H1 (cell line): ENCODE measurements at places on chromosomes 7 and 10. TPM values are rescaled to one million over a fixed set of nuclear protein-coding genes. Genes with fewer than 3 reads are reported as not detected.

SPAM1 gene
- total RNA-seq = not detected in 2 replicates

GRCh38 chr7:52925332-52925731 is 110.1 kb upstream of the POM121L12 start:
- no peaks in the 10 kb centered on the region for H3K4me1 ChIP-seq
- no peak overlapping the region for H3K27ac ChIP-seq
- no peak overlapping the region for H3K4me3 ChIP-seq
- H3K27me3 ChIP-seq = no peaks in the 10 kb centered on the region
- H3K36me3 ChIP-seq = no peaks in the 10 kb centered on the region
- no peak for DNase-seq

DNA sequence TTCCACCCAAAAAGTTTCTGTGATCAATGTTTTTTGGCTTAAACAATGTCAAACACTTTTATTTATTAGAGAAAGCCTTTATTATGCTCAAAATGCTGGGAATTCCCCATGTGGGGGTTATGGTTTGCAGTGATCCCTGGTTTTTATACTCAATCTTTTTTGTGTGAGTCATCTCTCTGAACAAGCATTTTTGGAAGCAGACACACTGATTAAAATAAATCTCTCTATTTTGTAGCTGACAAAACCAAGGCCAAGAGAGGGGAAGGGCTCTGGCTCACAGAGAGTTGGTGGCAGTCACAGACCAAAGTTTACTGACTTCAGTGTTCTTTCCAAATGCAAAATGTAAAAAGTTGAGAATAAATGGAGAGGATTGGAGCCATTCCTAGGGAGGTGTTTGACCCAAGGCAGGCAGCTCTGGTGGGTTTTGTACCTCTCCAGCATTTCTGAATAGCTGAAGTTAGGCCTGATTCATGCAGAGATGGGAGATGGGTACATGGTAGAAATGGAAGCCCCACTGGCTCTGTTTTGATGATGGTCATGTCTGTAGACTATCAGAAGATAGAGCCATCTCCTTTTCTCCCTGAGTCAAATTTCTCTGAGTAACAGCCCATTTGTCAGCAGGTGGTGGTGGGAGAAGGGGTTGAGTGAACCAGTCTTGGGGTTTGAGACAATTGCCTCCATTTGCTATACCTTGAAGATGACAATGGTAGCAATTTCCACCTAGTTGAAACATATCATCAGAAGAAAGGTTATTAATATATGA is 45.4 kb upstream of the NAMPT start:
- no peaks in the 10 kb centered on the region for H3K27me3 ChIP-seq
- H3K4me1 ChIP-seq = no peaks in the 10 kb centered on the region
- no peak for DNase-seq
- no peak overlapping the region for H3K27ac ChIP-seq
- H3K36me3 ChIP-seq = no peaks in the 10 kb centered on the region

- H3K27me3 ChIP-seq = no peaks in the 10 kb centered on the region
- no peak overlapping the region for H3K27ac ChIP-seq
- no peaks in the 10 kb centered on the region for H3K4me1 ChIP-seq
- H3K36me3 ChIP-seq = no peaks in the 10 kb centered on the region
These were observed 26.8 kb downstream of the CFAP69 start for GRCh38 chr7:90271753-90272152.
